T-helper 1 cell (primary cell): ENCODE measurements at places on chromosomes 11 and 22.

GRCh38 chr22:49935561-49935960 lies 17.1 kb downstream of the CRELD2 start:
- peak; percentile 79 for DNase-seq

DNA sequence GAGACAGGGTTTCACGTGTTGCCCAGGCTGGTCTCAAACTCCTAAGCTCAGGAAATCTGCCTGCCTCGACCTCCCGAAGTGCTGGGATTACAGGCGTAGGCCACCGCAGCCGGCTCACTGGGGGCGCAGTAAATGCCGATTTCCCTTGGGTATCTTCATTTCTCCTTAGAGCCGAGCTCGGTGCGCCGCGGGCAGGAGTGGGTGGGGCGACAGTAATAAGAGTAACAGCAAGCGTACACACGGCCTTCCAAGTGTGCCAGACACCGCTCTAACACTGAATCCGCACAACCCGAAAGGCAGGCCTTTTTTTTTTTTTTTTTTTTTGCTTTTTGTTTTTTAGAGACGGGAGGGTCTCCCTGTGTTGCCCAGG lies 500 bp upstream of the ADSL start:
- DNase-seq, result peak; percentile 45

GRCh38 chr22:49046000-49046545 lies 781.6 kb downstream of the BRD1 start:
- DNase-seq, result no peak

GRCh38 chr11:83122050-83122449 lies 34.9 kb upstream of the PCF11 start:
- DNase-seq, result no peak

DNA sequence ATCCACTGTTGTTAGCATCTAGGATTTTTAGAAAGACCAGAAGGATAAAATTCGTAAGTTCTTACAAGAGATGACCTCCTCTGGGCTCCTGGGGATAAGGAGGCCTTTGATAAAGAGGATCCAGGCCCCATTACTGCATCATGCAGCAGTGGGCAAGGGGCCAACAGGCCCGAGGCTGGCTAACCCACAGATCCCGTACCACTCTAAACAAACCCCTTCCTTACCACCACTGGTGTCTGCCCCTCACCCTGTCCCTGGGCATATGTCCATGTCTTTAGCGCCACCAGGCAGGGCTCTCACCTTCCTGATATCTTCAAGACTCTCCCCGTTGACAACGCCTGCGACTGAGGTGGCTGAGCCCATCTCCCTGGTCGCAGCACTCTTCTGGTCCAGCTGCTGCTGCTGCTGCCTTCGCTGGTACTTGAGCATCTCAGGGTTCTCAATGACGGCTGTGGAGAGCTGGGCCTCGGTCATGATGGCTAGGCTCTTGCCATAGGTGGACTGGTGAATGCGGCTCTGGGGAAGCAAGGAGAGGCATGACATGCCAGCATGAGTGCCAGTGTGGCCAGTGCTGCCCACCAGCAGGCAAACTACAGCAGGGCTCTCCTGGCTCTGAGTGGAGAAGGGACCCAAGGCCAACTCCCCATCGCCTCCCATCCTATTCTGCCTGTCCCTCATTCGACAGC lies 46.2 kb downstream of the HIRA start:
- DNase-seq, result no peak

GRCh38 chr11:58867556-58867955 lies 23.1 kb upstream of the GLYATL2 start:
- DNase-seq, result no peak

GRCh38 chr11:130514316-130514715 lies 65.9 kb downstream of the ADAMTS15 start:
- DNase-seq, result no peak

DNA sequence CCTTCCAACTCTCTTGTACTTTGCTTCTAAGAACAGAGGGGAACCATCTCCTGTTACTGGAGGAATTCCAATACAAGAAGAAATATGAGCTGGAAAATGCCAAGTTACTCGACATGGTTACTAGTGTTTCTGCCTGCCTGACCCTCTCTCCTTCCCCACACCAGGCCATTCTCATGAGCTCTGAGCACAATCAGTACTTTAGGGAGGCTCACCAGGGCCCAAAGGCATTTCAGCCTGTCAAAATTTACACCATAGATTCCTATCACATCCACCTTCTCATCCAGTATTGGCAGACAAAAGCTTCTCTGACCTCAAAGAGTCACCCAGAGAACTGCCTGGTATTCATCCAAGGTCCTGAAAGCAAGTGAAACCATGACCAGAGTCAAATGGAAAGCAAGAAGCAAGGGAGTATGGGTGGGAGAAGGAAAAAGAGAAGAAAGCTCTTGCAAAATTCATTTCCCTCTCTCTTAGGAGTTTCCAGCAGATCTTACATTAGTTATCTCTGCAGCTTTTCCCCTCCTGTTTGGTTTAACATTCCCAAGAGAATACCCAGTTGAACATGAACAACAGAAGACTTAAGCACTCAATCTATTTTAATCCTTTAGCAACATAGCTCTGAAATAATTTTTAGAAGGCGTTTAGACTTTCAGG lies 58.7 kb upstream of the NCAM1 start:
- no peak for DNase-seq

DNA sequence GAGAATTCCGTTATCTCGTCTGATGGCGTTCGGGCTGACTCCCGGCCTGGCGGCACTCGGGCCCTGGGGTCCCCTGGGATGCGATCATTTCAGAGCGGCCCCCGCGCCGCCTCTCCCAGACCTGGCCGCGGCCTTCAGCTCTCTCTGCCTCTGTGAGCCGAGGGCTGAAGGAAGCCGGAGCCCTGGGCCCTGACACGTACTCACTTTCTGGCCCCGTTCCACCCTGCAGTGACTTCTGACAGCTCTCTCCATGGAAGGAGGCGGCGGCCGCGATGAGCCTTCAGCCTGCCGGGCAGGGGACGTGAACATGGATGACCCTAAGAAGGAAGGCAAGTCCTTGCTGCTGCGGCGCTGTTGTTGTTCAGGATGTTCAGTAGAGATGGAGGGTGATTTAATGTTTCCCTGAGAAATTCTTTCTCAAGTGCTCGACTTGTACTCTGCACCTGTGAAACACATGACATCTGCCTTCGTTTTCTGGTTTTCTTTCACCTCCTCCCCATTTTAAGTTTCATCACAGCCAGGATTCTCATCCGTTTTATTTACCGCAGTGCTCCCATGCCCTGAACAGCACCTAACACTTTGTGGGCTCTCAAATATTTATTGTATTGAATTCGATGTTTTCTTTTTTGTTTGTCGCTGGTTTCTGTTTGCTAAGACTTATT lies 612 bp downstream of the GTSE1 start:
- DNase-seq, result no peak

GRCh38 chr11:134410766-134411165 lies 1.3 kb downstream of the B3GAT1 start:
- DNase-seq, result no peak
